ENCODE measurements at places on chromosomes 1 and 21.

DNA sequence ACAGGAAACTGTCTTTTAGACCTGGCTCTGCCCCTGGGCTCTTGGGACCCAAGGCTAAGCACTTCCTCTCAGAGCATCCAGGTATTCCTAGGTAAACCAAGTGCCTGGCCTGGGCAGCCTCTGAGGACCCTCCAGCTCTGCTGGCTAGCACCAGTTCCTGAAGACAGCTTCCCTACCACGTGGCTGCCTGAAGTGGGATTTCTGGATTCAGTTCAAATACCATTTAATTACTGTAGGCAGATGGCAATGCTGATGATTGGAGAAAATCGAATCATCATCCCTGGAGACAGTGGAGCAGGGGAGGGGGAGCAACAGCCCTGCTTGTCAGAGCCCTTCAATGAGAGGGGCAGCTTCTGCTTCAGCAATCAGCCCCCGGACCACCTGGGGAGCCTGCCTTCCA lies 11.9 kb downstream of the KIF21B start:
- no peak for DNase-seq

DNA sequence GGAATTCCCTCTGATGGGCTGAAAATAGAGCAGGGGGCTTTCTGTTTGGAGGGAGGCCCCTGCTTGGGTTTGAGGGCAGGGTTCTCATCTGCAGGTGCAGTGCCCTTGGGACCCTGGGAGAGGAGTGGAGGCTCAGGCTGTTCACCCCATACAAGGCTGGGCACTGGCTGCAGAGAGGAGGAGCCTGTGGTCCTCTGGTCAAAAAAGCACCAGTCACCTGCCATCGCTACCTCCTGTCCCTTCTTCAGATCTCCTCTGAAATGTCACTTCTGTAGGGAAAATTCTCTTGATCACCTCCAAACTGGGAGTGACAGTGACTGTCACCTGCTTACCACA lies 108.9 kb downstream of the TRABD2B start:
- no peak for DNase-seq

DNA sequence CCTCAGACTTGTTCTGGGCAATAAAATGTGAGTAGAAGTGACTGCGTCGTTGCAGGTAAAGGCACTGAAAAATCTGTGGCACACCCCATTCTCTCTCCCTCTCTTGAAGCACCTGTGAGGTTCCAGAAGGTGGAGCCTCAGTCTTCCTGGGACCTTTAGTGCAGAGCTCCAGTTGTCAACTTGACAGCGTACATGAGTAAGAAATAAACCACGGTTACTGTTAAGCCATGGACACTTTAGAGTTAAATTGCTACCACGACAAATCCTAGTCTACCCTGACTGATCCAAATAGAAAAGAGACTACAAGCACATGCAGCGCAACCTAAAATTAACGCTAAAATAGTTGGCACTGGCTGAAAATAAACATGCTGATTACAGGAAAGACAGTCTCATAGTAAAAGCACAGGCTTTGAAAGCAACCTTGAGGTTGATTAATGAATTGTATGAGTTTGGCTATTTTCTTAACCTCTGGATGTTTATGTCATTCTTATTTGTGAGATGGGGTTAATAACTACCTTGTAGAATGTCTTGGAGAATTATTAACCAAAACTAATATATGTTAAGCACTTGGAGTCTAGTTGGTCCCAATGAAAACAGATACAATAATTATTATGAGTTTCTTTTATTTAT lies 93.0 kb upstream of the PLPPR4 start:
- DNase-seq = peak; percentile 3

- no peak for DNase-seq
These were observed 20.6 kb downstream of the PYHIN1 start for GRCh38 chr1:158951956-158952355.

GRCh38 chr1:201214461-201214860 lies 23.8 kb downstream of the IGFN1 start:
- no peak for DNase-seq

DNA sequence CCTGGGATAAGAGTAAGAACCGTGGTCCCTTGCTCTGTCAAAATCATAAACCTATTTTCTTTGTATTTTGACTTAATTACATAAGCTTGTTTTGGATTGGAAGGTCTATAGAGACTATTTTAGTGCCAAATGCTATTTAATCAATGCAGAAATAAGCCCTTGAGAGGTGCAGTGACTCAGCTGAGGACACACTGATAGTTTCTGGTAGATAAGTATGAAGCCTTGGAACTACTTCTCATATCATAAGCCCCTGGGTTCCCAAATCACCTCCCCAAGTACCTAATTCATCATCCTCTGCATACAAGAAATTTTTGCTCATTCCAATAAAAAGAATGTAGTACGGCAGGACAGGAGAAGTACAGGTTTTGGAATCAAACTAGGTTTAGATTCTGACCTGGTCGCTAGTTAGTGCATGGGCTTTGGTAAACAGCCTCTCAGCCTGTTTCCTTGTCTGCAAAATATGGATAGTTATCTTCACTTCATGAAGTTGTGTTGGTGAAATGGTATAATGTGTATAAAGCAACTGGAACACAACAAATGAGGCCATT lies 3.3 kb upstream of the CD55 start:
- no peak for DNase-seq

- no peak for DNase-seq
These were observed 395.6 kb upstream of the PBX1 start for GRCh38 chr1:164163289-164163849.

- peak; percentile 62 for DNase-seq
These were observed 599.4 kb downstream of the LTN1 start for GRCh38 chr21:28393279-28393678.

DNA sequence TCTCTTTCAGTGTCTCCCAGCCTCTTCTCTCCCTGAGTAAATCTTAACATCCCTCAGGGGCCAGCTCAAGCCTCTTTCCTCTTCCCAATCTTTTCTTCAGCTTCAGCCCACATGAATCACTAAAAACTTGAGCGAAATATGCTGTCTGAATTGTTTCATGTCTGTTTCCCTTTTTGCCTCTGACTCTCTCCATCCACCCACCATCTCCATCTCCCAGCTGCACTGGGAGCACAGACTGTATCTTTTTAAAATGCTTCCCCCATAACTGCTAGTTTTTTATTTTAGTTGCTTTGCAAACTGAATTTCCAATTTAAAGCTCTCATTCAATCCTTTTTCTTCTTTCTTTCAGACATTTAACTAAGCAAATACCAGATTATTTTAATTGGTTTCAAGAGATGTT lies 3.0 kb upstream of the AHCTF1 start:
- DNase-seq = no peak

GRCh38 chr21:40841524-40842196 lies 5.3 kb downstream of the DSCAM start:
- peak; percentile 56 for DNase-seq

GRCh38 chr1:116308276-116308675 lies 64.8 kb upstream of the ATP1A1 start:
- no peak for DNase-seq

- DNase-seq = no peak
These were observed 80.4 kb upstream of the SCYL3 start for GRCh38 chr1:169974067-169974466.
